Vein endothelial cell (primary cell): ENCODE measurements at places on chromosomes 11 and 22. TPM values are rescaled to one million over a fixed set of nuclear protein-coding genes. Genes with fewer than 3 reads are reported as not detected.

Gene C11orf97
- total RNA-seq: not detected in 2 replicates

Gene MIAT
- 0.33 and 0.48 TPM in 2 replicates for total RNA-seq

Gene CAVIN3
- 281 and 346 TPM in 2 replicates for total RNA-seq

Gene GLB1L2
- total RNA-seq: 0.67 and 1.6 TPM in 2 replicates

Gene RAB3IL1
- total RNA-seq: 1.9 and 2.0 TPM in 2 replicates

Gene SPECC1L
- 48.3 and 51.7 TPM in 2 replicates for total RNA-seq

Gene TRPM5
- total RNA-seq: not detected in 2 replicates

Gene PRG3
- total RNA-seq: not detected in 2 replicates

Gene CDHR5
- not detected in 2 replicates for total RNA-seq

Gene BRSK2
- total RNA-seq: 0.33 and 0.48 TPM in 2 replicates

Gene GPR83
- total RNA-seq: not detected in 2 replicates

Gene OVOL1
- total RNA-seq: not detected in 2 replicates

Gene CALCA
- not detected in 2 replicates for total RNA-seq

Gene MUC5AC
- not detected in 2 replicates for total RNA-seq

Gene OR5B21
- total RNA-seq: not detected in 2 replicates

Gene SERPING1
- total RNA-seq: not detected in 2 replicates

Gene APOL4
- 0.57 and 1.6 TPM in 2 replicates for total RNA-seq

Gene PGM2L1
- 32.7 and 42.4 TPM in 2 replicates for total RNA-seq

Gene ALDH3B2
- not detected in 2 replicates for total RNA-seq

Gene C22orf23
- 0.10 and 0.98 TPM in 2 replicates for total RNA-seq

Gene PNPLA3
- 0.98 and 2.9 TPM in 2 replicates for total RNA-seq

Gene ART1
- not detected in 2 replicates for total RNA-seq

Gene PPFIBP2
- total RNA-seq: 0.76 and 2.6 TPM in 2 replicates

Gene TP53AIP1
- total RNA-seq: not detected in 2 replicates
